ENCODE measurements at places on chromosomes 5 and 9.

DNA sequence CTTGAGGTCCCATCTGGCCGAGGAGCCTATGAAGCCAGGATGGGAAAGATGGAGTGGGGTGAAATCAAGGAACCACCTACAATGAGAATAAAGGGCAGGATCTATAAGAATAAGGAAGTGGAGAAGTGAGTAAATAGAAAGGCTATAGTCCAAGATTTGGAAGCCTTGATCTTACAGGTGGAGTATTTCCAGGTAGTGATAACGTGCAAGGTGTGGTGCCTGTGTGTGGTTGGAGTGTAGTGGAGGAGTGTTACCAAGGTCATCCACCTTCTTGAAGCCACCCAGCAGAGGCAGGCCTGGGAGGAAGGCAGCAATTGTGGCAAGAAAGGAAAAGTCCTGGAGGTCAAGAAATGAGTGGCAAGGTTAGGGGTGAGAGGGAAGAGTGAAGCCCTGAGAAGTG lies 72.9 kb downstream of the IQGAP2 start:
- no peak for DNase-seq

DNA sequence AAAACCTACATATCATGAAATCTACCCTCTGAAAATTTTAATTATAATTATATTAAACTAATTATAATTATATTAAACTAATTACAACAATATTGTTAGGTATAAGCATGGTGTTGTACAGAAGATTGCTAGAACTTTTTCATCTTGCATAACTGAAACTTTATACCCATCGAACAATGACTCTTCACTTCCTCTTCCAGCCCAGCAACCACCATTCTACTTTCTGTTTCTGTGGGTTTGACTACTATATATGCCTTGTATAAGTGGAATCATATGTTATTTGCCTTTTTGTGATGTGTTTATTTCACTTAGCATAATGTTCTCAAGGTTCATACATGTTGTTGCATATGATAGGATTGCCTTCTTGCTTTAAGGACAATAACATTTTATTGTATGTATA lies 274.2 kb upstream of the CCNH start:
- no peak for DNase-seq

- no peak for DNase-seq
Observed at GRCh38 chr9:86978922-86979474, 31.7 kb upstream of the GAS1 start.

DNA sequence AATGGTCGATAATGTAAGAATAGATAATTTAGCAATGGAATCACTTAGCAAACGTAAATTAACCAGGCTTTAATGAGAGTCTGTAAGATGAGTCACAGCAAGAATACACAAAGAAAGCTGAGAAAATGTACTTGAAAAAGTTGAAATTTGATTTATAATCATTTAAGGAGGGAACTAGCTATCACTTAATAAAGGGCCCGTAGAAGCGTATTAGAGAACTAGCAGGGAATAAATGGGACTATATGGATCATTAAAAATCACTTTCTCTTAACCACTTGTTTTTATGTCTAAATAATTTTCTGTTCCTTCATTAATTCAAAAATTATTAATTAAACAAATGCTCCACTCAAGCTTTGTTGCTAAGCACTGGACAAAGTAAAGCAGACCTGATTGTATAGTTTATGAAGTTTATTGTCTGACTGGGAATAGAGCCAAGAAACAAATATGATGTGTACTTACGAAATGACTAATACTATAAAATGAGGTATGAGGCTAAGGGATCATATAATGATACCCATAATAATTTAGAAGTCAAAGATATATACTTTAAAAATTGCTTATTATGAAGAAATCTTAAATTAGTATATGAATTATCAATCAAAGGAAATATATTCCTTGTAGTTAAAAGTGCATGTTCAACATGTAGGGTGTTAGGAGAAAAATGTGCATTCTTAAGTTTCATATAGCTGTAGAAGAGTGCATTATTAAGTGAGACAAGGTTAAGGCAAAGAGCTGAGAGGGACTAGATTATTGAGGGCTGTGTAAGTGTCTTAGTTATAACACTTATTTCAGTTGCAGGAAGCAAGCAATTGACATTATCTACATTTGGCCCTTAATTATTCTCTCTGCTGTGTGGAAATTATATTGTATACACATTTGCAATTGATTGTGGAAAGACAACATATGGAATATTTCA lies 196.8 kb downstream of the PRDM9 start:
- DNase-seq = peak; percentile 92

- DNase-seq = no peak
Observed at GRCh38 chr9:121838746-121839669, 187.6 kb downstream of the DAB2IP start.

DNA sequence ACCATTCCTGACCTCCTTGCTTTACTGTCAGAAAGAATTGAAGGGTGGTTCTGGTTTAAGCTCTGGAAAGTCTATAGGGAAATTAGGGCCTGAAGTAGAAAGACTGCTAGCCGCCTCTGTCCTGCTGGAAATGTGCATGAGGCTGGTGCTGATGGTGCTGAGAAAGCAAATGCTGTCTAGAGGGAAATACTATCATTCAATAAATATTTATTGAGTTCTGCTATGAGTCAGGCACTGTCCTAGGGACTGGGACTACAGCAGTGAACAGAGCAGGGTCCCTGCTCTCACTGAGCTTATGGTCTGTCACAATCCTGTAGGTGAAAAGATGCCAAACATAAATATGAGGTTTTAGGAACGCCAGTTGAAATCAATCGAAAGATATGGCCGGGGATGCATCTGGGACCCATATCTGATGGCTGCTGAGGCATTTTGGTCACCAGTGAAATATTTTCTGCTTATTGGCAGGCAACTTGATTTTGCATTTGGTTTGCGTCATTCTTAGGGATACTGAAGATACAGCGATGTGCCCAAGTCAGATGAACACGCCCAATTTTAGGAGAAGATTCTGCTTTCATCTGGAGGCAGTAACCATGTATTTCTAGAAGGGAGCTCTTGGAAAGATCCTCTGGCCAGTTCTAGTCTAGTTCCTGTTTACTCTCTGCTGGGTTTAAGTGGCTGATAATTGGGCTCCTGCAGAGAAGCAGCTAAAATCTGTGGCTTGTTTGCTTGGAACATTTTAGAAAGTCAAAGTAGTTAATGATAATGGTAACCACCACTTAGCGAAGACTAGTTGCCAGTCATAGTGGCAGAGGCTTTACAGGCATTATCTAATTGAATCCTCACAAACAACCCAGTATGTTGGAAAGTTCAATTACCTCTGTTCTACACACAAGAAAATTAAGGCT lies 73.3 kb downstream of the INSYN2B start:
- no peak for DNase-seq
